HFFc6 (cell line): ENCODE measurements at places on chromosomes 13 and 19. TPM values are rescaled to one million over a fixed set of nuclear protein-coding genes. Genes with fewer than 3 reads are reported as not detected.

DNA sequence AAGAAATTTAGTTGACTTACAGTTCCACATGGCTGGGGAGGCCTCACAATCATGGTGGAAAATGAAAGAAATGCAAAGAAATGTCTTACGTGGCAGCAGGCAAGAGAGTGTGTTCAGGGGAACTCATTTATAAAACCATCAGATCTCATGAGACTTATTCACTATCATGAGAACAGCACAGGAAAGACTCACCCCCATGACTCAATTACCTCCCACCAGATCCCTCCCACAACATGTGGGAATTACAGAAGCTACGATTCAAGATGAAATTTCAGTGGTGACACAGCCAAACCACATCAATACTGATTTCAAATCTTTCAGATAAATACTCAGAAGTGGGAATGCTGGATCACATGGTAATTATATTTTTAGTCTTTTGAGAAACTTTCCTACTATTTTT lies 1357.9 kb downstream of the SLITRK5 start:
- DNase-seq = no peak

- DNase-seq = no peak
These were observed 20.1 kb downstream of the FGF9 start for GRCh38 chr13:21690955-21691354.

- no peak for DNase-seq
These were observed 28.2 kb downstream of the TNFRSF19 start for GRCh38 chr13:23598369-23598768.

DNA sequence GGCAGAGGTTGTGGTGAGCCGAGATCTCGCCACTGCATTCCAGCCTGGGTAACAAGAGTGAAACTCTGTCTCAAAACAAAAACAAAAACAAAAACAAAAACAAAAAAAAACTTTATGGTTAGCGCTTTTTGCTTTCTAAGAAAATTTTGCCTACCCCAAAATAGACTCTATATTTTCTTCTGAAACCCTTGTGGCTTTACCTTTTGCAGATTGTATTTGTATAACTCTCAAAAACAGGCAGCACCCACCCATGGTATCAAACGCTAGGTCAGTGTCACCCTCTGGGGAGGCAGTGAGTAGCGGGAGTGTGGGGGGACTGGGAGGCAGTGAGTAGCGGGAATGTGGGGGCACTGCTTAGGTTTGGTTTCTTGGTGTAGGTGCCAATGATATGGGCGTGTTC lies 7.5 kb upstream of the SLC39A3 start:
- no peak for DNase-seq

- DNase-seq = no peak
These were observed 430 bp downstream of the ZNF358 start for GRCh38 chr19:7516333-7516732.

Gene SLC10A2
- not detected in 3 replicates for total RNA-seq

Gene IZUMO2
- not detected in 3 replicates for total RNA-seq

Gene ZNF728
- total RNA-seq = not detected in 3 replicates
